ENCODE measurements at places on chromosomes 5 and 9.

GRCh38 chr5:36507332-36507952 lies 99.0 kb upstream of the SLC1A3 start:
- peak; percentile 87 for DNase-seq

GRCh38 chr5:74016373-74016772 lies 390.4 kb downstream of the ARHGEF28 start:
- no peak for DNase-seq

DNA sequence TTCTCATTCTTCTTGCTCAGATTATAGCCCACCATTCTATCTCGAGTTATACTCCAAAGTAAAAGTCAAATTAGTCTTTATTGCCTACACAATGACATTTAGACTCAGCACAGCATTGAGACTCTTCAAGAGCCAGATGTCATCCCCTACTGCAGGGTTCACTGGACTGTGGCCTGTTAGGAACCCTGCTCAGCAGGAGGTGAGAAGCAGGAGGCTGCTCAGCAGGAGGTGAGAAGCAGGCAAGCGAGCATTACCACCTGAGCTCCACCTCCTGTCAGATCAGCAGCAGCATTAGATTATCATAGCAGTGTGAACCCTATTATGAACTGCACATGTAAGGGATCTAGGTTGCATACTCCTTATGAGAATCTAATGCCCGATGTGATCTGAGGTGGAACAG lies 12.7 kb upstream of the LIFR start:
- no peak for DNase-seq

DNA sequence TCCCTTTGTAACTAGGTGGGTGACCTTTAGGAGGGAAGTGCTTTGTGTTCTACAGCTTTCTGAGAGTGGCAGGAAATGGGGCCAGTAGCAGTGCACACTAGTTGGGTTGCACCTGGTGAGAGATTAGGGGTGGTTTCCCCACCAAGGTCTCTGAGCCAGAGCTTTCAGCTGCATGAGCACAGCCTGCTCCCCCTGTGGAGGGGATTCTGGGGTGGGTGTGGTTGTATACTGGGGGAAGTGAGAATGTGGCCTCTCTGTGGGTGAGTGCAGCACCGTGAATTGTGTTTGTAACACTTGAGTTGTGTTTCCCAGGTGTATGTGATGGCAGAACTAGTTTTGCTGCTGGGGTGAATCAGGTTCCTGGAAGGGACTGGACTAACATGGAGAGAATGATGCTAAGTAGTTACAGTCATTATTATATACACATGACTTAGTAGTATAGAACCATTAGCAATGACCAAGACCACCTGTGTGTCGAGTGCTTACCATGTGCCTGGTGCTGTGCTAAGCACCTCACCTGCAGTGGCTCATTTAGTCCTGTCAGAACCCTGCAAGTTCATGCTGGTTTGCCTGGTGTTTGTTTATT lies 11.8 kb upstream of the CXXC5 start:
- no peak for DNase-seq

DNA sequence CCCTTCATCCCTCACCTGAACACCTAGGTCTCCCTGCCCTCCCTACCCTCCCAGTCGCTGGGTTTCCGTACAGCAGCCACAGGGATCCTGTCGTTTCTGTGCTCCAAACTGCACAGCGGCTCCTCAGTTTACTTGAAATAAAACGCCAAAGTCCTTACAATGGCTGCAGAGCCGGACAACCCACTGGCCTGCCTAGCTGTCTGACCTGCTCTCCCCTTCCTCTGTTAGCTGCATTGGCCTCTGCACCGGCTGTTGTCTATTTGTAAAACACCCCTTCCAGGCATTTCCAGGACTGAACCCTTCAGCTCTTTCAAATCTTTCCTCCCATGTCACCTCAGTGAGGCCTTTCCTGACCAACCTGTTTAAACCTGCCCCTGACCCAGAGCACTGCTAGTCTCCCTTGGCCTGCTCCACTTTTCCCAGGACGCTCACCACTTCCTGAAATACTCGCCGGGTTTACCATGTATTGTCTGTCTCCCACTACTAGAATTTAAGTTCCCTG lies 9.1 kb upstream of the MGAT1 start:
- no peak for DNase-seq

- no peak for DNase-seq
These were observed 39.0 kb downstream of the RAPGEF1 start for GRCh38 chr9:131700765-131701435.

DNA sequence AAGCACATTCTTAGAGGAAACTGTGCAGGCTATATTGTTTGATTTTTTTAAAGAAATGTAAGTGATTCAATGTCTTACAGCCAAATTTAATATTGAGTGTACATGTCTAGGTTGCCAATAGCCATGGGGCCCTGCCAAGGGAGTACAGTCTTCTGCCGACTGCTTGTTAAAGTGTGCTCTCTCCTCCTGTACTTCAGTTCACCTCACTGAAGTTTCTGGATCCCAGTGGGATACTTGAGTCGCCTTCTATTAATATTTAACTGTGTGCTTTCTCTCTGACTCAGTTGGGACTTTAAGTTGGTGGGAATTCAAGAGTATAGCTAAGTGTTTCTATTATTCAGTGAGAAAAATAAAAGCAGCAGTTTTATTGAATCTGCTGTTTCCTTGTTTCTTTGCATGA lies 44.5 kb upstream of the C5orf47 start:
- DNase-seq = no peak

DNA sequence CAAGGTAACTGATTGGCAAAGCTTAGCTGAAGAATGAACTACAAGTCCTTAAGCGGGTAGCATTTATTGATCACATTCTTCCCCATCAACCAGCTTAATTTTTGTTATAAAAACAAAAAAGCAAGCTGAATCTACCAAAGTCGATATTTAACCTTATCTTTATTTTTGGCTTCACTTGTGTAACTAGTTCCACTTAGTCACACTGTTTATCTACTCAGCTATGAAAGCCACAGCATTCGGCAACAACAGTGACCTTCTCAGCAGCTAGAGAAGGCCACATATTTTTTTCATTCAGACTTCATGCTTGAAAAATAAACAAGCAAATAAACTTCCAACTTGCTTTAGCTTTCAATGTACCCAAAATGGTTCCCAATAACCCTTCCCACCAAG lies 69.4 kb downstream of the KLHL3 start:
- DNase-seq = peak; percentile 46

DNA sequence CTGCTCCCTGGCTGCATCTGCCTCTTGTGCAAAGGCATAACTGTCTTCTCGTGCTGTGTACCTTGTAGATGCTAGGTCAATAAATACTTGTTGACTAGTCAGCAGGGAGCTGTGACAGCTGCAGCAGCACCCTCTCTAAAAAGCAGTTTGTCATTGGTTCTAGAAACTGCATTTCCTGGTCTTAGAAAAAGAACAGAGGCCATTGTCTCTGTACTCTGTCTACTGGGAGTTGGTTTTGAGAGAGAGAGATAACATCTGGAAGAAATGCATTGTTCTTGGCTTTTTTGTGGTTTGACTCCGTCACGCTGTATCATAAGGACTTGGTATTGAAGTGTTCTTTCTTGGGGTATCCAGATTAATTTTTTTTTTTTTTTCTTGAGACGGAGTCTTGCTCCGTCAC lies 32.3 kb downstream of the SH3GLB2 start:
- peak; percentile 56 for DNase-seq

- no peak for DNase-seq
These were observed 96.3 kb downstream of the GLDC start for GRCh38 chr9:6549106-6549800.

DNA sequence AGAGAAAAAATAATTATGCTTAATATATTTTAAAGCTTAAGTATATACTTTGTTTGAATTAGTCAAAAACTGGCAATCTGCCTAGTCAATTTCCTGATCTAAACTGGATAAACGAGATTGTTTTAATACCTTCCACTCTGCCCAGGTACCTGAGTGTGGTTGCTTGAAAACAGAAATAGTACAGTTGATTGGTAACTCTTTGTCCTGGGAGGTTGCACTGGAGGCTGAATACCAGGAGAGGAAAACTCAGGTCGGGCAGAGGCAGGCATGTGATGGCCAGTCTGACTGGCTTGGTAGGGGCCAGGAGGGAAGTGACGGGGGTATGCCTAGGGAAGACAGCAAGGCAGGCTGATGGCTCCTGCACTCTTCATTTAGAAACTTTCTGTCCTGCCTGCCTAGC lies 80.2 kb downstream of the PIK3R1 start:
- no peak for DNase-seq

DNA sequence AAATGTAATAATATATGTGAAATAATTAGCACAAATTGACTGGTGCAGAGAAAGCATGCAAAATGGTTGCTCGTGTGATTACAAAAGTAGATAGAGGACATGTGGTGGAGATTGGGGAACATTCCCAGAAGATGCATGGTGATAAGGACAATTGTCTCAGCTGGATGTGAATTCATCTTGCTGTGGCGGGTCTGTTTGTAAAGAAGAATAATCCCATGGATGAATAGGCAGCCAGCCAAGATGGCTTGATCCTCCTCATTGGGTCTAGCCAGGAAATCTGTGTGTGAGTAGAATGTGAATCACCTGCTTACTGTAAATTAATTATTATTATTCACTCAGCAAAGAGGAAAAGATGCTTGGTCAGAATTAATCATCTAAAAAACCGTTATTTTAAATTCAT lies 12.6 kb upstream of the DPYSL3 start:
- DNase-seq = peak; percentile 60

- DNase-seq = no peak
These were observed 39.9 kb upstream of the CTXN3 start for GRCh38 chr5:127609011-127609410.

- DNase-seq = no peak
These were observed 8.3 kb downstream of the BAG1 start for GRCh38 chr9:33256236-33256635.

DNA sequence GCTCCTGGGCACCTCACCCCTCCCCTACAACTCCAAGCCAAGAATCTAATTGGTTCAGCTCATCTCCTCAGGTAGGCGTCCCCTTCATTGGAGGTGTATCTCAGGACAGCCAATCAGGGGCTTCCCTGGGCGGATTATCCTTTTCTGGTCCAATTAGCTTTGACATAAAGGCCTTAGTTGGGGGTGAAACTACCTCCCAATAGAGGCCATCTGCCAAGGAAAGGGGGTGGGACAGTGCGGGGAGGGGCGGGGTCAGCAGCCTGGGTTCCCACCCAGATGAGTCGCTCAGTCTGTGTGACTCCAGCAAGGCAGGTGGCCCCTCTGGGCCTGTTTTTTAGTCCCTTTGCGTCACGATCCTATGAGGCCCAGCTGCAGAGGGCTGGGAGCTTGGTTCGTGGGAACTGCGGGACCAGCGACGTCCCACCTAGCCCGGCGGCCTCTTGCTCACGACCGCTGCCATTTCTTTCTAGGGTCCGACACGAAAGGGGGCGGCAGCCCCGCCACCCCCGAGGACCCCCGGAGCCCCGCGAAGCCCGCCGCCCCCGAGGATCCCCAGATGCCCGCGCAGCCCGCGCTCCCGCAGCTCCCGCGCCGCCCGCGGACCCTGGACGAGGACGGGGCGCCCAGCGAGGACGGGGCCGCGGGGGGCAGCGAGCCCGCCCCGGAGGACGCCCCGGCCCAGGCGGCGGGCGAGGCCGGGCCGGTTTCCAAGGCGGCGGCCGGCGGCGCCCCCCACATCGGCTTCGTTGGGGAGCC lies 8.9 kb downstream of the PRRT1B start:
- DNase-seq = no peak

- peak; percentile 45 for DNase-seq
These were observed 95.7 kb upstream of the ITGA1 start for GRCh38 chr5:52692039-52692438.

- DNase-seq = no peak
These were observed 1.3 kb downstream of the SPATA31E1 start for GRCh38 chr9:87883990-87884389.

GRCh38 chr5:148682058-148683026 lies 28.0 kb upstream of the HTR4 start:
- no peak for DNase-seq

DNA sequence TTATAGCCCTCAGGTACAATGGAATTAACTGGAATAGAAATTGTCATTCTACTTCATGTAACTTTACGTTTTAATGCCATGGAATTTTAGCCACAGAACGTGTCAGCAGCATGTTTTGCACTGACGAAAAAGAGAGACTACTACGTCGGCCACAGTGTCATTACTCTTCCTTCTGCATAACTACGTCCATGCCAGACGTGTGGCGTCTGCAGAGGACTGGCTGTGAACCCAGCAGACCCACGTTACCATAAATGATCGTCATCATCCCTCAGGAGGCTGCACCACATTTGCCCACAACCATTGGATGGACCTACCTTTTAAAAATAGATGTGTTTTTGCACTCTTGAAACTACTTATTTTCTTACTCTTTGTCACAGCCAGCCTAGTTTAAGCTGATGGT lies 63.8 kb upstream of the ATG10 start:
- DNase-seq = no peak

- DNase-seq = no peak
These were observed 79.0 kb upstream of the ZNF608 start for GRCh38 chr5:124825250-124825982.

DNA sequence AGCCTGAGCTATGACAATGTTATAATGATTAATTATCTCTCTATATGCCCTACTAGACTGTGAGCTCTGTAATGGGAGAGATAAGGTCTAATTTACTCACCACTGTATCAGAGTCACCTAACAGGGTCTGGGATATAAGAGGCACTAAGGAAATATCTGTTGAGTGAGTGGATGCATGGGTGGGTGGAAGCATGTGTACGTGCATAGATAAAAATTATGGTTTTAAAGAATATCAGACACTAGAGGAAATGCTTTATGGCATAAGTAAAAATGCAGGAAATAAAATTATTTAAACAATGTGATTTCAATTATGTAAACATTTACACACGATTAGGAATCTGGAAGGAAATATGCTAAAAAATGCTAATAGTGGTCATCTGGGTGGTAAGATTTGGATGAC lies 137.8 kb downstream of the SPOCK1 start:
- no peak for DNase-seq

- DNase-seq = no peak
These were observed 7.9 kb downstream of the CTXN3 start for GRCh38 chr5:127656825-127657224.

DNA sequence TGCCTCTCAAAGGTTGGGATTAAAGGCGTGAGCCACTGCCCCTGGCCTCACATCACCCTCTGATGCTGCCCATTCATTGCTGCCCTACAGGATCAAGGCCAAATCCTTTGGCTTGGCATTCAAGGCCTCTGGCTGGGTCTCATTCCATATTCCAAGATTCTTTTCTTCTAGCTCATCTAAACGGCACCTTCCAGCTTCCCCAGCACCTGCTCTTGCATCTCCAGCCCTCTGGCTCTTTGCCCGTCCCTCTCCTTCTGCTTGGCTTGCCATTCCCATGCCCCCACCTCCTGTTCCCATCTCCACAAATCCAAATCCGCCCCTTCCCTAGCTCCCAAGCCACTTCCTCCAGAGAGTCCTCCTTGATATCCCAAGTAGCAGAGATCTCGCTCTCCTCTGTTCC lies 33.1 kb downstream of the CORO2A start:
- DNase-seq = no peak
